IMR-90 (cell line): ENCODE measurements at places on chromosomes 6 and 20. TPM values are rescaled to one million over a fixed set of nuclear protein-coding genes. Genes with fewer than 3 reads are reported as not detected.

PDE7B gene
- polyA plus RNA-seq, result 7.8 and 8.1 TPM in 2 replicates

DNA sequence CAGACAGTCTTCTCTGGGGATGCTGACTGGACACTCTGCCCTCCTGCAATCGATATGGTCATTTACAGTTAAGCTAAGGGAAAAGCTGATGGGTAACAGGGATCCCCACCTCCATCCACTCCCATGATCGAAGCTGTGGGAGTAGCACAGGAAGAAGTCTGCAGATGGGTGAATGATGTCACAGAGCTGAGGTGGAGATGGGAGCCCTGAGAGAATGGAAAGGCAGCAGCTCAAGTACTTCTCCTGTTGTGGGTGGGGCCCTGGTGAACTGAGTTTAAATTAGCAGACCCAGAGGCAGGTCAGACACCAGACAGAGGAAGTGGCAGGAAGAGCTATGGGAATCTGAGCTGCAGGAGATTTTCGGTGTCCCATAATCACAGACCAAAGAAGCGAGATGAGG lies 29.0 kb downstream of the HDGFL1 start:
- DNase-seq, result no peak

DNA sequence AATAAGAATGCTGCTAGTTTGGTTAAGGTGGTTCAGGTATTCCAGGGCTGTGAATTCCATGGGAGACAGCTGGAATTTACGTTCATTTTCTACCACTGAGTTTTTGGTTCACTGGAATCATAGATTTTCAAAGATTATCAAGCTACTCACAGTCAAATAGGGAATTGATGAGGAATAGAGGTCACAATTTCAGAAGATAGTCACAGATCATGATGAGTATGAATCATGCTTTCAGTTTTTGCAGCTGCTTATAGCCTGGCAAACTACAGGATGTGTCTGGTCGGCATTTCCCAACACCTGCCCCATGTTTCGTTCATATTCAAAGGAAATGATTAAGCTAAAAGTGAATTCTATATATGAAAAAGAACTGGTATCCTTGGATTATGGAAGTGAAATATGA lies 58.7 kb downstream of the BCKDHB start:
- DNase-seq, result peak; percentile 45

GRCh38 chr20:48605364-48606171 lies 222.2 kb downstream of the PREX1 start:
- DNase-seq, result no peak

EYS gene
- not detected in 2 replicates for polyA plus RNA-seq

NELFE gene
- 63.6 and 65.4 TPM in 2 replicates for polyA plus RNA-seq

GRCh38 chr6:90285611-90286381 lies 10.8 kb downstream of the BACH2 start:
- peak; percentile 91 for DNase-seq

DNA sequence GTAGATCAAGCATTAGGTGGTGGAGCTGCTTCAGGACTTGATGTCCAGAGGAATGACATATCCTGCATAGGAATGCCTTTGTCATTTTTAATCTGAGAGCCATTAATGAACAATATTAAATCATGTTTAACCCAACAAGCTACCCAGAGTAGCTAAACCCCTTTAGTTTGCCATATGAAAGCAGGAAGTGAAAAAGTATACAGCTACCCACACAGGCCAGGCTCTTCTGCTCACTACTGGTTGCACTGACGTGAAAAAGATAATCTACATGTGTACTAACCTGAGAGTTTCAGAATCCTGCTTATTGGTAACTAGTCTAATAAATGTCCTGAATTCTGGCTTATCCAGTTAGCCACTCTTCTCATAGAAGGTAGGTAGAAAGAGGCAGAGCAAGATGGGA lies 19.9 kb downstream of the GLYATL3 start:
- no peak for DNase-seq
